Activated B cell treated with CpG ODN at 0.5 μM for 24 hours (primary cell): ENCODE measurements at places on chromosomes 16 and 17. TPM values are rescaled to one million over a fixed set of nuclear protein-coding genes. Genes with fewer than 3 reads are reported as not detected.

Gene ZNF469
- 3.9 and 4.2 TPM in 2 replicates for total RNA-seq

GRCh38 chr17:50614471-50615051, 20.1 kb upstream of the ABCC3 start:
- DNase-seq, result no peak

GRCh38 chr17:17411692-17412091, 65.1 kb upstream of the MED9 start:
- DNase-seq, result no peak

GRCh38 chr16:3948378-3948995, 68.0 kb upstream of the CREBBP start:
- DNase-seq, result no peak
